ENCODE measurements at places on chromosomes 6 and 20.
A peak's percentile ranks its signal among the peaks of the same experiment; 100 is the strongest.

GRCh38 chr20:38256021-38256420 lies 4.5 kb downstream of the KIAA1755 start:
- no peak for DNase-seq

DNA sequence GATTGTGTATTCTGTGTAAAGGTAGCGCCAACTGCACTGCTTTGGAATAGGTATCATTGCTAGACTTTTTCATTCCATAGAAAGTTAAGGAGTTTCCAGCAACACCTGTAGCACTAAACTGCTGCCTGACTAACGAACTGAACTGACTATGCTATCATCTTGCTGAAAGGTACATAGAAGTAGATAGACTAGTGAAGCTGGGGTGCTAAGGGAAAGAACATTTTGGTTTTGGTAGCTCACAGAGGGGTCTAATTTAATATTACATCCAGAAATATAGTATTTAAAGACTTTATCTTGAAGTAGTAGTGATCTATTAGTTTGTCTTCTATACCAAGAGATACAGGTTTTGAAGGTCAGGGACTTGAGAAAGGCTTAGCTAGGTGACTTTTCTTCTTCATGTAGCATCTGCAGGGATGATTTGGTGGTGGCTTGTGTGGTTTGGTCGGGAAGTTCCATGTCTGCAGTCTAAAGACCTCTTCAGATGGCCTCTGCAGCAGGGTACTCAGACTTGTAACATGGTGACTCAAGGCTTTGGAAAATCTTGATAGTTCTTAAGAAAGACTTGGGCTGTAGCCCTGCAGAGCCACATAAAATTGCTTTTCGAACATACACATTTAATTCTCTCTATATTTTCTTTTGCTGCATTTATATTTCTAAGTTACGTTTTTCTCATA lies 10.2 kb downstream of the SENP6 start:
- DNase-seq, result peak; percentile 39

DNA sequence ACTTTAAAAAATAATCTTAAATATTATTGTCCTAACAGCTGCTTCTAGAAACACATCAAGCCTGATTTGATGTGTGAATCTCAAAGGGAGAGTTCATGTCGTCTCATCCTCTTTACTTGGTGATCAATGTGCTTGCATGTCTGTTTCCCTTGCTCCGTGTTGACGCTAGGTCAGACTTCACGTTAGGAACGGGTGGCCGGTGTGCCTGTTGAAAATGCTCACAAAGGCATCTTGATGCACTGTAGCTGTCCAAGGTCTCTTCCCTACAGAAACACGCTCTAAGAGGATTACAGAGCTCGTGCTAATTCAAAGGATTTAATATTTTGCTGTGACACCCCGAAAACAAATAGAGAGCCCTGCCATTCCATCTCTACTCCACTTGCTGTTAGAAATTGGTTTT lies 84.6 kb downstream of the ID4 start:
- no peak for DNase-seq

- DNase-seq, result no peak
These were observed 1.3 kb downstream of the SIRPB1 start for GRCh38 chr20:1618479-1618878.

- peak; percentile 61 for DNase-seq
These were observed 20.1 kb downstream of the MRPS18A start for GRCh38 chr6:43667245-43668150.

DNA sequence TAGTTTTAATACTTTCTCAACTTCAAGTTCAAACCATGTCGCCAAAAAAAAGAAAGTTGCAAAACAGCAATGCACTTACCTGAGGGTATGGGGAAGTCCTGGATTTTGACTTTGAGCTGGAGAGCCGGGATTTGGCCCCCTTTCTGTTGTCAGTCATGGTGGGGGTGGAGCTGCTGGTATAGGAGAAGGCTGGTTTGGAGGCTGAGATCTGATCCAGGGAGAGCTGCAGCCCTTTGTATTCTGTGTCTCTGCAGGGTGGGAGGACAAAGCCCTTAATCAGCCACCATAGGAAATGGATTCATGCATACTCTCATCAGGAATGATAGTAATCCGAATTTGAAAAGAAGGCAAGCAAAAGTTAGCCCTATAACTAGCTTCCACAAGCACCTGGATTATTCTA lies 44.0 kb downstream of the SIM1 start:
- DNase-seq, result no peak

- no peak for DNase-seq
These were observed 46.6 kb upstream of the DEFB112 start for GRCh38 chr6:50096296-50096695.
